EL (cell line): ENCODE measurements at places on chromosomes 4 and X.
A peak's percentile ranks its signal among the peaks of the same experiment; 100 is the strongest.

- no peak for DNase-seq
These were observed 153.7 kb downstream of the CLCN4 start for GRCh38 chrX:10310511-10310910.

- DNase-seq, result no peak
These were observed 7.4 kb downstream of the TMEM31 start for GRCh38 chrX:103718120-103718519.

- DNase-seq, result no peak
These were observed 18.3 kb upstream of the IL21 start for GRCh38 chr4:122639181-122639580.

- DNase-seq, result peak; percentile 59
These were observed 46.7 kb downstream of the KCNIP4 start for GRCh38 chr4:21901831-21902230.

- DNase-seq, result no peak
These were observed 345.9 kb downstream of the SLC7A11 start for GRCh38 chr4:137896221-137896737.

DNA sequence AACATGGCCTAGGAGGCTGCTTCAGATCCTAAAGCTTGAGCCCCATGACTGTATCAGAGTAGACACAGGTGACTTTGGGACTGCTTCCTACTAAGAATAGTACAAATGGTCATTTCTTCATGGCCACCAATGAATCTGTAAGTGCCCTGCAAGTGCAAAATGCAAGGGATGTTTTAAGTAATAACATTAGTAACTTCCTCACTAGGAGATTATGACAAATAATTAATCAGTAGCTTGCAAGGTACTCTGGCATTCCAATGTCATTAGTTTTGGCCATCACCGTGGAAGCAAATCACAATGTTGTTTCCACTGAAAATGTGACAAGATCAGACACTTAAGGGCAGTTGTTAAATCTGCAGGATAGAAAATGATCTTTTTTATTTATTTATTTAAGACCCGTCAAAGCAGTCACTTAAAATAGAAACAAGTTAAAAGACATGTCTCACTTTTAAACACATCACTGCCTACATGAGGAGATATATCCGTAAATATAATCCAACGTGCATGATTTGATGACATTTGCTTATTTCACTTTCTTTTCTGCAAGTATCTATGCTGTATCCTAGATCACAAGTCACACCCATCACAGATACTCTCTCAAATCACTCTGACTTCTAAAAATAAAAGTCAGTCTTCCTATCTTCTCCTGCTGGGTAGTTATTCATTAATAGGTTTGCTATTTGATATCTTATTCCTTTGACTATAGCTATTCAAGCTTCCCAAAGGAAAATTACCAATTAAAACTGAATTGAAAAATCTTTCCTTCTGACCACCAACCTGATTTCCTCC, 400.6 kb downstream of the IL15 start:
- peak; percentile 65 for DNase-seq

GRCh38 chr4:6263526-6264224, 6.0 kb upstream of the WFS1 start:
- DNase-seq, result no peak

GRCh38 chrX:70033348-70034051, 16.2 kb downstream of the AWAT2 start:
- peak; percentile 41 for DNase-seq

DNA sequence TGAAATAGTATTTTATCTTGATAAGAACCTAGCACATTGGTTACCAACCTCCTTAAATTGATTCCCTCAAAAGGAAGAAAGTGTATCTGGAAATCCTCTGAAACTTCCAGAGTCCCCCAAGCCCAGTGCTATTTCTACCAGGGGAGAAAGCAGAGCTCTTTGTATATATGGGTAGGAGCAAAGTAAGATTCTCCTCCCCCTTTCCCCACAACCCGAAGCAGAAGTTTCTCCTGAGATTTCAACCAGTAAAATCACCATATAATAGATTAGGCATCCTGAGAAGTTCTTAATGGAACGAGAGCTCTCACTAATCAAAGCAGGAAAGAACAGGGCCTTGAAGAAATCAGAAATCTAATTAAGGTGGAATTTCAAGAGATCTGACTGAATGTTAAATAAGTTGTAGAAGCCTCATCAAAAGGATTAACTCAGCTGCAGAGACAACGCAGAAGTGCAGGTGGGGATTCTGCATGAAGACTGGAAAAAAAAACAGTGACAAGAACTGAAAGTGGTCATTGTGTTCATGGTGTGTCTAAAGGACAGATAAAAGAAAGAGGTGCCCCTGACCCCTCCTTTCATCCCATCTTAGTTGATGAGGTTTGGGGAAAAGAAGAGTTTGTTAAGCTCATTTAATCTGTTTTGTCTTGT, 39.1 kb downstream of the VSIG4 start:
- DNase-seq, result no peak

DNA sequence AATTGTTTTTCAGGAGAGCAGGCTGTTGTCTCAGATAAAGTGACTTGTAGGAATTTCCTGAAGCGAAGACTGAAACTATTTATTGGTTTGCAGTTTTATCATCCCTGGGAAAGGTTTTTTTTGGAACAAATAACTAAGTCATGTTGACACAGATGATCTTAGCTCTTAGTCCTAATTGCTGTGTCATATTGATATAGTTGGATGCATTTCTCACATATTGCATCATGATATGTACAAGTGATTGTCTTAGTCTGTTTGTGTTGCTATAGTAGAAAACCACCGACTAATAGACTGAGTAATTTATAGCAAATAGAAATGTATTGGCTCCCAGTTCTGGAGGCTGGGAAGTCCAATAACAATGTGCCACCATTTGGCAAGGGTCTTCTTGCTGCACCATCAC, 397.5 kb upstream of the PPP1R2C start:
- no peak for DNase-seq

- DNase-seq, result no peak
These were observed at the start of gene CLCN4 for GRCh38 chrX:10156199-10157031. Gene CLCN4 (plus strand): TSS chrX:10156975. CDS start chrX:10185033, 28,058 bp downstream.

DNA sequence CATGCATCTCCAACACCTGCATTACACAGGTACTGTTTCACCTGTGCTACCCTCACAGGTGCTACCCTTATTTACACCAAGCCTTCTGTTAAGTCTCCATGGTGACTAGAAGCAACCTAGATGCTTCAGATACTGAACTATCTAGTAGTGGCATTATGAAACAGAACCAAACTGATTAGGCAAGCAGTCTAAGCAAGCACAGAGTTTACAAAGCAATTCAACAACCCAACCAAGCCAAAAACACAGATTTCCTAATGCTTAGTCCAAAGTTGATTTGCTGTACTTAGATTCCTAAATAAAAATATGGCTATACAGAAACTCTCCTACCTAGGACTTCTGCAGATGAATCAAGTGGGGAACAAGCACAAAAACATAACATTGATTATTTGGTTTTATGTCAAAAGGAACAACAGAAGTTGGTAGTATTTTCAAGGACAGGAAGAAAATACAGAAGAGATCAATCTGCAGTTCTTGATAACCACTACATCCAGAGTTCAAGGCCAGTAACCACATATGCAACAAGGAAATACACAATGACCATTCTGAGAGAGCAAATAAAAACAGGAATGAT, 3.2 kb downstream of the TAPT1 start:
- DNase-seq, result no peak

- DNase-seq, result no peak
These were observed 490.2 kb downstream of the TLL1 start for GRCh38 chr4:166363198-166363597.

- DNase-seq, result no peak
These were observed 45.0 kb upstream of the IL13RA1 start for GRCh38 chrX:118682258-118683014.

DNA sequence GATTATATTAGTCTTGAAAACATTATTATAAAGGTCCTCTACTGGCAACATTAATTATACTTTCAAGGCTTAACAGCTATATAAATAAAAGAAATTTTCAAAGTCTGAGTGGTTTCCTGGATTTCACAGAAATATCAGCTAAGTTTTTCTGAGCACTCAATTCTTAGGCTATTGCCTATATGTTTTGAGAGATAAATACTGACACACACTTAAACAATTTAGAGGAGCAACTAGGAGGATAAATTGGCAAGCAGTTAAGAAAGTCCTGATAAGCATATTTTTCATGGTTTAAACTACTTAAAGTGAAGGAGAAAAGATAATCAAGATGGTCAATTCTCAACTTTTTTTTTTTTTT, 2.7 kb upstream of the MGARP start:
- DNase-seq, result no peak

DNA sequence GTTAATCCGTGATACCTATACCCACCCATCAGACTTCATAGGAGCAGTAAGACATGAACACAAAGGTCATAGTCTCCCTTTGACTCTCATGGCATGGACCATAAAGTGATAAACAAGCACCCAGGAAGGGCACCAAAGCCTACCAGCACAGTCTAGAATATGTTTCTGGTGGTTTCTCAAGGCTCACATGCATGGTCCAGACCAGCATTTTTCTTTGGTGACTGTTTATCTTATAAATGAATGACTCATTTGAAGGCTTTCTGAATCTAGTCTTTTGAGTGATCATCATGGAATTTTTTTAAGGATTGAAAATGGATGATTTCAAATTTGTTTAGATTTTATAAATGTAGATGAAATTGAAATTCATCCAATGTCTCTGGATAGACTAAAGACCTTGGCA, 32.0 kb upstream of the AMELX start:
- peak; percentile 78 for DNase-seq

DNA sequence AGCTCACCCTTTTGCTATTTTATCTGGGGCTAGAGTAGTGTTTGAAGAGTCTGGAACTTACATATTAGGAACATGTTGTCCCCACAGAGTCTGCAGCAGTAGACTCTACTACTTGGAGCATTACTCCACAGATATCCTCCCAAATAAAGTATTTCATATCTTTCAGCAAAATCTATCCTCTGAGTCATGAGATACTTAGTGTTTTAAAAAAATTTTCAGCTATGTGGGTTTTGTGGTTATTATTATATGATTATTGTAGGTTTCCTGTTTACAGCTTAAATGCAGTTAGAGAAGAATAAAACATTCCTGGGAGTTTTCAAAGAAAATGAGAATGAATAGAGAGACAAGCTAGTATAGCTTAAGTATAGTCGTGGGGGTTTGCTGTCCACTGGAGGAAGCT, 30.9 kb downstream of the PAGE2 start:
- DNase-seq, result peak; percentile 1

- DNase-seq, result peak; percentile 85
These were observed 36.7 kb upstream of the NEUROG2 start for GRCh38 chr4:112552668-112553067.

GRCh38 chrX:116111497-116111896, 59.0 kb upstream of the AGTR2 start:
- DNase-seq, result no peak

DNA sequence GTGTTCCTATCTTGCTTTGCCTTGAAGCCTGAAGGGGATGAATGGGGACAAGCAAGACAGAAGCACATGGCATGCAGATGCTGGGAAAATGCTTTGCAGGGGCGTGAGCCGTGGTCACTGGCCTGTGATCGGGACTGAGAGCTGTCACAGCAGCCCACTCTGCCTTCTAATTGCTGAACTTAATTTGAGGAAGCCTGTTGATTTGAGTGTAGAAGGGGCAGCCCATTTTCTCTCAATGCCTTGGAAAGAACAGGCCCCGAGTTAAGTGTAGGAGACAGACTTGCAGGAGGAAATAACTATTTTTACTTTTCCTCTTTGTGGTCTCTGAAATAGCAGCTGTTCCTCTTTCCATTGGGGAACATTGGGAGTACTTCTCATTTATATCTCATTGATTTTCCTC, 26.1 kb upstream of the TBC1D1 start:
- DNase-seq, result no peak

- DNase-seq, result no peak
These were observed 50.9 kb upstream of the ATXN3L start for GRCh38 chrX:13370713-13371112.

- DNase-seq, result no peak
These were observed at the start of gene KLHL4 for GRCh38 chrX:87517571-87518141. Gene KLHL4 (plus strand): TSS chrX:87517802. CDS start chrX:87517894, 92 bp downstream.

DNA sequence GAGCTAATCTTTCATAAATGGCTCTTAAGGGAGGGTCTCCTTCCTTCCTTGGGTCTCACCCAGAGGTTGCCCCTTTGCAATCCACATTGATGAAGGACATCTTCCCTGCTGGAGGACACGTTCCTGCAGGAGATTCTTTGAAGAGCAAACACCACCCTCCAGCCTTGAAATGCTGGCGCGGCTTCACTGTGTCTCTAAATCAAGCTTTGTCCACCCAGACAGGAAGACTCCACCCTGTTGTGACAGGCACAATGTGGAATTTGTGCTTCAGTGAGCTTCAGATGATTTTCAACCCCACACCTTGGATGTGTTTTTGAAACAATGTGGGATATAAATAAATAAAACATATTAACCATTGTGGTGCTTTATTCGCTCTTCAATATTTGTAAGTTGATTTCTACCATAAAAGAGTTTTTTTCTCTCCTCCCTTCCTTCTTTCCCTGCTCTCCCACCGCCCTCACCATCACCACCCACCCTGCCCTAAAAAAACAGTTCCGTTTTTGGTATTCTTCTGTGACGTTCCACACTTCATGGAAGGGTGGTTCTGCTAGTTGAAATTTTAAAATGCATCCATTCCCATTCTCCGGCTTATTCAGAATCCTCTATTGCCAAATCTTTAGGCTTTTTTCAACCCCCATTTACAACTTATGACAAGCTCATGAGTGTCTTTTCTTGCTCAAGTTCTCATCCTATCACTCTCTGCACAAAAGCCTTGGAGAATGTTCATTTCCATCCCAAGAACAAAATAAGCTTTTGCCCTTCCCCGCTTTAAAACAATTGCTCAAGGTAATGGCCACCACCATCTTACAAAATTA, 264.3 kb downstream of the RAPGEF2 start:
- DNase-seq, result no peak

DNA sequence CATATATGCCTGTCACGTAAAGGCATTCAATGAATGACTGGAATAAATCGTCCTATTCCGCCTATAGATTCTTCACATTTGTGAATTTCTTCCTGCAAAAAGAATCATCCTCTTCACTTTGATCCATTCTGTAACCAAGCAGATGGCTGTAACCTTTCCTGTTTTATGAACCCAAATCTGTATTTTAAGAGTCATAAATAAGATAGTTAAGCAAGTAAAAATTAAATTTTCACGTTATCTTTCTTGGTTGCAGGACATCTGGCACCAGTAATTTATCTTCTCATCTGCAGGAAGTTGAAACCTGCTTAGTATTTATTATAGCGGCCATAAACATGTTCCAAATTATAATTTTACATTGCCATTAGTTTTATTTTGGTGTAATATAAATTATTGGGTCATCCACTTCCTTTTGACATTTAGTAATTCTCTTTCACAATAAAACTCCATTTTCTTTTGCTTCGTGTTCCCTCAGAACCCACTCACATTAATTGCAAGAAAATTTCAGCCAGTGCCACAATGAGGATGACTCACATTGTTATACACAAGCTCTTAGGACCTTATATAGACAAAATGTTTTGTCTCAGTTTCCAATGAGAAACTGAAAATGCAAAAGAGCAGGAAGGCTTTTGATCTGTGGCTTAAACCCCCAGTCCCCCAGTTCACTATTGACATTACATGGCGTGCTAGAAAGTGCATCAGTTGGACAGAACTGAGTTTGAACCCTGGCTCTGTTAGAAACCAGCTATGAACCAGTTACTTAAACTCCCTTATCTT, 51.1 kb downstream of the TMEM156 start:
- peak; percentile 62 for DNase-seq
